GDM1 (cell line): ENCODE measurements at places on chromosomes 5 and 9.
A peak's percentile ranks its signal among the peaks of the same experiment; 100 is the strongest.

GRCh38 chr5:131112424-131112823 is 52.6 kb downstream of the HINT1 start:
- no peak for DNase-seq

DNA sequence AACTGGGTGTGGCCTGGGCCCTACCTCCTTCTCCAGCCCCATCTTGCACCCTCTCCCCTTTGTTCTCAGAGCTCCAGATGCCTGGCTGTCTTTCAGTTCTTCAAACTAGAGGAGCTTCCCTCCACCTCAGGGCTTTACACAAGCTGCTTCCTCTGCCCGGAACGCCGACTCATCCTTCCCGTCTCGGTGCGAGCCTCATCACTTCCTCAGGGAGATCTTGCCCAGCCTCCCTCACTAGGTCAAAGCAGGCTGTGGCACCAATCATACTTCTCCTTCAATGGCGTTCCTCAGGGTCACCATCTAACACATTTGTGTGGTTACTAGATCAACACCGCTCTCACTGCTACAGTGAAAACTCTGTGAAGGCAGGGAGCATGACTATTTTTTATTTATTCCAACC is 56.2 kb upstream of the ZSWIM6 start:
- peak; percentile 91 for DNase-seq

DNA sequence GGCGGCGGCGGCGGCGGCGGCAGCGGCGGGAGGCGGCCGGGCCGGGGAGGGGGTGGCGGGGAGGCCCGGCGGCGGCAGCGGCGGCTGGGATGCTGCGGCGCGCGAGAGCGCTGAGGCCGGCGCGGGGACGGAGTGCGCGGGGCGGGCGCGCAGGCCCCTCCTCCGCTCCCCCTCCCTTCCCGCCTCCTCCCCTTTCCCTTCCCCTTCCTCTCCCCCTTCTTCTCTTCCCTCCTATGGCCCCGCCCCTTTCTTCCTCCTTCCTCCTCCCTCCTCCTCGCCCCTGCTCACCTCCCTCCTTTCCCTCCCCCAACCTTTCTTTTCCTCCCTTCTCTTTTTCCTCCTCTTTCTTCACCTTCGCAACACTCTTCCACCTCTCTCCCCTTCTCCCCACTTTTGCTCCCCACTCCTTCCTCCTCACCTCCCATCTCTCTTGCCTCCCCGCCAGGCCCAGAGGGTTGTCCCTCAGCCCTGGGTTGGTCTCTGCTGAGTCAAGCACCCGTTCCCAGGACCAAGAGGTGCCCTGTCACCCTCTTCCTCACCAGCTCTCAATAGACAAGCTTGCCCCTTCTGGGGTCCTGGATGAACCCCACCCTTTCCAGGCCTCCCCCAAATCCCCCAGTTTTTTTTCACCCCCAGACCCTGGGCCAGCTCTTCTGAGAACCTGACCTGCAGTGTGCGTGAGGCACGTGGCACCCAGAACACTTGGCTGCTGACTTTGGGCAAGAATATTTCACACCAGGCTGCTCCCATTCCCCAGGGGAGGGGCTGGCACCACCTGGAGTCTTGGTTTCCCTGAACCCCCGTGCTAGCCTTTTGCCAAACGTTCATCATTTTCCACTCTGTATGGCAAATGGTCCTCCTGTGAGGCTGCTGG is at the start of gene SEMA4D:
Gene SEMA4D, minus strand, starts transcription at position 136 of the 874 bp plus-strand sequence. CDS start 92,657 bp downstream, outside the sequence.
- peak; percentile 87 for DNase-seq

- peak; percentile 33 for DNase-seq
Observed at GRCh38 chr9:3473405-3473804, 52.4 kb downstream of the RFX3 start.

GRCh38 chr9:83238871-83239640 is 176.1 kb upstream of the RASEF start:
- no peak for DNase-seq

- DNase-seq = no peak
Observed at GRCh38 chr5:44022622-44023021, 366.6 kb downstream of the FGF10 start.

DNA sequence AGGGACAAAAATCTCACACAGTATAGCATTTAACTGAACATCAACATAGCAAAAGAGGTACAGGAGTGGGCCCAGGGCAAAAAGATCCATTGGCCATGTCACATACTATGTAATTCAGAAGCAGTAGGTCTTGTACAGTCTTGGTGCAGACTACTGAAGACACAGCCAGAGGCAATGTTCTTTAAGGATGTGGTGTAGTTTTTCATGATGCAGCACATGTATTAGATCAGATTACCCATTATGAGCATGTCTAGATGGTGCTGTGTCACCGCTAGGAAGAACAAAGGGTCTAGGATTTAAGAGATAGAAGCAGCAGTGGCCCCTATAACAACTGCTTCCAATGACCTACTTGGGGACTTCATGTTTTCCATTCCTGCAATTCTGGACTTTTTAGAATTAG is 610.4 kb upstream of the MEF2C start:
- no peak for DNase-seq

GRCh38 chr9:13589034-13589737 is 309.7 kb upstream of the MPDZ start:
- no peak for DNase-seq

DNA sequence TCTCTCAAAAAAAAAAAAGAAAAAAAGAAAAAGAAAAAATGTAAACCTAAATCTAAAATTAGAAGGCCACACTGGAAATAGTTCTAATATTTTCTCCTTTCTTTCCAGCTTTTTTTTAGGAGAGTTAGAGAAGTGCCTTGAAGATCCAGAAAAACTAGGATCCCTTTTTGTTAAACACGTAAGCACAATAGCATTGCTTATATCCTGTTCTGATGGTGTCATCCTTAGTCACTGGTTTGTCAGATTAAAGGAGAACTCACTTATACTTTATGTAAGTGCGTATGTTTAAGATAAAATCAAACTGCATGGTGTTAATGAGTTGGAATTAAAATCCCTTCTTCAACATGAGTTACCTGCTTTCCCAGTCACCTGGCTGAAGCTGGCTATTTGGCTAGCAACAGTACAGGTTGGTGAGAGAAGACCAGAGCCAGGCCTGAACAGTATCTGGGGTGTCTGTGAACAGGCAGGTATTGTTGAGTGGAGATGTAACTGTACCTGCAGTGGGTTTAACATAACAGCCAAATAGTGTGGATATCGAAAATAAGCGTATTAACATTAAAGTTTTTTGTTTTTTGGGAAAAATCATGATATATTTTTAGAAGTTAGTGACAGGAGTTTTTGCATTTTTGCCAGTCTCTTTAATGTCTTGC is 104.7 kb upstream of the OTULINL start:
- DNase-seq = no peak

DNA sequence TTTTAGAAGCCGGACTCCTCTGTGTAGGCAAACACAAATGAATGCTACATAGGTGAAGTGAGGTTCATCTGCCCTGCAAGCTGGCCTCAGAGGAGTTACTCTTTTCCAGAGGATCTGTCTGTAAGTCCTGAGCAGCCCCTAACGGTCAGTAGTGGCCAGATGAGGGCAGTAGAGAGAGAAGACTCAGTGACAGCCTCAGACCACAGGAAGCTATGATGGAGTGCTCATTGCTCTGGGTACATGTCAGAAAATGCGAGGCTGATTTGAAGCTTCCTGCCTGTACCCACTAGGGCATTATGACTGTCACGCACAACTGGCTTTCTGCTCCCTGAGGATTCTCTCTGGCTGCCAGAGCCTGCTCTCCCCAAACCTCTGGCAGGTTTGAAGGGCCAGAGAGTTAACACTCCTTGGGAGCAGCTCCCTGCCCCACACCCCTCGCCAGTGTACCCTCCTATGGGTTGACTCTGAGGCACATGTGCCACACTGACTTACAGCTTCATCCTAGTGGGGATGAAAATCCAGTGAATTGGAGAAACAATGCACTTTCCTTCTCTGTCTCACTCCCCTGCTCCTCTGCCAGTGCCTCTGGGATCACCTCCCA is 141.5 kb downstream of the GABRG2 start:
- peak; percentile 28 for DNase-seq

- no peak for DNase-seq
Observed at GRCh38 chr5:59328709-59329296, 564.7 kb downstream of the PDE4D start.

GRCh38 chr5:56356121-56356835 is 123.1 kb upstream of the ANKRD55 start:
- DNase-seq = no peak

- no peak for DNase-seq
Observed at GRCh38 chr5:159975462-159976019, 33.4 kb upstream of the TTC1 start.

DNA sequence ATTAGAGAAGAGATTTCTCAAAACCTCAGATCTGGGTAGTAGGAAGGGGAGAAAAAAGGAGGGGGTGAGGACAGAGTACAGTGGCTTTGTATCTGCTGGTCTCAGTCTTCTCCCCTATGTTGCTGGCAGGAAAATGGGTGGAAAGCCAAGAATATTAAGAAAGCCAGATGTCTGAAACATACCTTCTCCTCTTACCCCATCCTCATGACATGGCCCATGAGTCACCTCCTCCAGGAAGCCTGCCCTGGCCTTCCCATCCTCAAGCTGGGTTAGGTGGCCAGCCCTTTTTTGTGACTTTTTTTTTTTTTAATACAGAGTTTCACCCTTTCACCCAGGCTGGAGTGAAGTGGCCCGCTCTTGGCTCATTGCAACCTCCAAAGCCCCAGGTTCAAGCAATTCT is 61.8 kb downstream of the ABCA1 start:
- no peak for DNase-seq

GRCh38 chr5:134086943-134087305 is 27.6 kb upstream of the TCF7 start:
- no peak for DNase-seq

GRCh38 chr5:32014096-32014745 is 159.9 kb downstream of the GOLPH3 start:
- no peak for DNase-seq

- no peak for DNase-seq
Observed at GRCh38 chr5:179409806-179410205, 64.5 kb upstream of the ADAMTS2 start.

DNA sequence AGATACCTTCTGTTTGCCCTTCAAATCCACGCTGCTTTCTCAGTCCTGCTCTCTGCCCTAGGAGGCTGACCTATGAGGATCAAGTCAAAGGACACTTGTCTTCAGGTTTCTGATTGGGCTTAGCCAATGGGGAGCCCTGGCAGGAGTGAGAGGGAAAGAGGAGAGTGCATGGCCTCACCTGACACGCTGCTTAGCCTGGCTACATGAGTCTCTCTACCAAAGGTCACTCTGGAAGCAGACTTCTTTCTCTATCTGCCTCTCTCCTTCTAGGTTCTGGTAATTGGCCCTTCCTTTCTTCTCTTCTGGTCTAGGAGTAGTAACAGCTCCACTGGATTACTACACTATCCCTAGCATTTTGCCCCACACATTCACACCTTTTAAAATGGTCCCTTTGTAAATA is 13.1 kb downstream of the ARSB start:
- DNase-seq = no peak

GRCh38 chr9:135821116-135821515 is 86.2 kb downstream of the CAMSAP1 start:
- no peak for DNase-seq

DNA sequence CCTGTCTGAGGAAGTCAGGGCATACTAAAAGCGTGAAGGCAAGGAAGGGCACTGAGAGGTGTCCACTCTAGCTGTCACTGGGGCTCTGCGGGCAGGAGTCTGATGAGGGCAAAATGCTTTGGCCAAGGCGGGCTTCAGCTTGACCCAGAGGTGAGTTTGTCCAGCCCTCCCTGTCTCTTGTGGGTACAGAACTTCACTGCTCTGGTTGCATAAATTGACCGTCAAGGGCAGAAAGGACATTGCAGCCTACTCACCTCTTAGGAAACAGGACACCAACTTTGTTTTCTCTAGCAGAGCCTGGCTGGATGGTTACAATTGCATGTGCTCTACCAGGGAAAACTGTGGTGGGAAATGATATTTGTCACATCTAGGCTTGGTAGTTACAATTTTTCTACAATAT is 170.9 kb downstream of the TMEM38B start:
- DNase-seq = no peak

GRCh38 chr5:57825031-57825686 is 342.5 kb upstream of the ACTBL2 start:
- DNase-seq = no peak
